ENCODE measurements at places on chromosomes 3 and 15. TPM values are rescaled to one million over a fixed set of nuclear protein-coding genes. Genes with fewer than 3 reads are reported as not detected.

DNA sequence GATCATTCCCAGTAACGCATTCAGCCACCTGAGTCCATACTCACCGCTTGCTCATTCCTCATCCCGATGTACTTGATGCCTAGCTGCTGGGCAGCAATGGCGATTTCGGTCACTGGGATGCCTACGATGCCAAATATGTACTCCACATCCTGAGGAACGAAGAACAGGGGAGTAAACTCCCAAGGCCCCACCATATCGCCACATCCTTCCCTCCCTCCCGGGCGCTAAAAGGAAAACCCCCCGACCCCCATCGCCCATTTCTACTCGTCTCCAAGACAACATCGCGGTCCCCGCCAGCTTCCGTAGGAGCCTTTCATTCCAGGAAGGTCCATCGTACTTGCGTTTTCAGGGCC is 347 bp downstream of the HACL1 start:
- H3K36me3 ChIP-seq, result peaks cover 17% of the 10 kb centered on the region
- H3K4me3 ChIP-seq, result peak overlapping the region; percentile 88

GRCh38 chr15:77112838-77113504 is 42.1 kb upstream of the TSPAN3 start:
- H3K4me3 ChIP-seq, result no peak overlapping the region
- H3K27me3 ChIP-seq, result no peaks in the 10 kb centered on the region
- H3K27ac ChIP-seq, result no peak overlapping the region

Gene TKT
- 498 TPM for total RNA-seq

GRCh38 chr3:115648559-115648958 is 25.2 kb downstream of the GAP43 start:
- no peaks in the 10 kb centered on the region for H3K27me3 ChIP-seq
- H3K36me3 ChIP-seq, result no peaks in the 10 kb centered on the region
- no peaks in the 10 kb centered on the region for H3K4me1 ChIP-seq
- H3K4me3 ChIP-seq, result no peak overlapping the region

Gene GOLGA6L24
- total RNA-seq, result not detected

DNA sequence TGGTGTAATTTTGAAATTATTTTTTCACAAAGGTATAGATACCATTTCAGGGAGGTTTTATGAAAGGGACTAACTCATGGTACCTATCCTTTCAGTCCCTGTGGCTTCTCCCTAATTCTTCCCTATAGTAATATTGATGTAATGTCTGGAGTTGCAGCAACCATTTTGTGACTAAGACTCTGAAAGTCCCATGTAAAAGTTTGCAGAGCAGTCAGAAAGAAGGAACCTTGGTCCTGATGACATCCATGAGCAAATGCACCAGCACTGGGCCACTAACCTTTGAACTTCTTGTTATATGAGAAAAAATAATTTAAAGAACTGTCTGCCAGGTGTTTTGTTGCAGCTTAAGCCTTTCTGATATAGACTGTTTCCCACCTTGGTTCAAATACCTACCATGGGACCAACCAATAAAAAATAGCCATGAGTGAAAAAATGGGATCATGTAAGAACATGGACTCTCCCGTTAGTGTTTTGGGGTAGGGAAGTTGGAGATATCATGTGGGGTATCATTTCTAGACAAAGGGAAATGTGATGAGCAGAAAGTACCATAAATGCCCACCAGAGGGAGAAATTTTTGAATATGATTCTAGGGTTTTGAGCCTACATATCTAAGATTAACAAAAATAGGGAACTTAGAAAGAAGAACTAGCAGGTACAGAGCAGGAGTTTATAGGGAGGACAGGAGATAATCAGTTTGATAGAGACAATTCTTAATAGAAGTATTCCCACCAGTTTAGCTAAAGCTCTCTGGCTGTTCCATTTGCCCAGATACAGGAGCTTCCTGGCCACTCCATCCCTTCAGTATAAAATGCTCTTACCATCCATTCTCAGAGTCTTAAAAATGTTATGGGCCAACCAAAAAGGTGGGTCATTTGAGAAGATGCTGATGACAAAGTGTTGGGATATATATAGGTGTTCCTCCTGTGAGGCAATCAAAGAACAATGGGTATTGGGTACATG is 3.4 kb upstream of the CPOX start:
- no peak overlapping the region for H3K4me3 ChIP-seq
- H3K27ac ChIP-seq, result no peak overlapping the region
- no peaks in the 10 kb centered on the region for H3K27me3 ChIP-seq
- H3K4me1 ChIP-seq, result peaks cover 3% of the 10 kb centered on the region
- DNase-seq, result no peak

DNA sequence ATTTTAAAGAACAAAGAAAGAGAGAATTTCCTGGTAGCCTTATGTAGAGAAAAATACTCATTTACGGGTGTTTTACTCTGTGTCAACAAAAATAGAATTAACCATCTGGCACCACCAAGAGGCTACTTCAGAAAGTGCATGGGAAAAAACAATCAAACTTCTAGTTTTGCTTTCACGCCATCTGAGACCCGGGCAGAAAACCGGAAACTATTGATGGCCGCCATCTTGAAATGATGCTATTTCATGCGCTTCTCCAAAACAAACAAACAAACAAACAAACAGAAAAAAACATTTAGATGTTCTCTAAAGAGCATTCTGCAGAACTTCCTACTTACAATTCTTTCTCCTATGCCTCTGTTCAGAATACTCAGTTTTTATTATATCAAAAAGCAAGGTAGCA is 49.4 kb upstream of the SYNPR start:
- no peak overlapping the region for H3K4me3 ChIP-seq
- DNase-seq, result no peak
- no peaks in the 10 kb centered on the region for H3K27me3 ChIP-seq
